ENCODE measurements at places on chromosomes 5 and 9.

GRCh38 chr9:126216826-126217225 lies 109.8 kb upstream of the MVB12B start:
- DNase-seq, result no peak

DNA sequence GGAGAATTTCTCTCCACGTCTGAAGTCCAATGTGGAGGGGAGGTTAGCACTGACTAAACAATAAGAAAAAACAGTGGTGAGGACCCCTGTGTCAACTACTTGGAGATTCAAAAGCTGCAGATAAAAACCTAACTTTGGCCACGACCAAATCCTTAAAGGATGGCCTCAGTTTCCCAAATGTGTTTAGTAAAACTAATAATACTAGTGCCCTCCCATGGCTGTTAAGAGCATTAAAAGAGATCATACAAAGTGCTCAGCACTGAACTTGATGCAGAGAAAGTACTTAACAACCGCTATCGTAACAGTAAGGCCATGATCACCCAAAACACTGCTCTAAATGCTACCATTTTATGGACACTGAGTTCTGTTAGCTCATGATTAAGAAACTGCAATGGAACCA lies 288.4 kb downstream of the EBF1 start:
- no peak for DNase-seq

DNA sequence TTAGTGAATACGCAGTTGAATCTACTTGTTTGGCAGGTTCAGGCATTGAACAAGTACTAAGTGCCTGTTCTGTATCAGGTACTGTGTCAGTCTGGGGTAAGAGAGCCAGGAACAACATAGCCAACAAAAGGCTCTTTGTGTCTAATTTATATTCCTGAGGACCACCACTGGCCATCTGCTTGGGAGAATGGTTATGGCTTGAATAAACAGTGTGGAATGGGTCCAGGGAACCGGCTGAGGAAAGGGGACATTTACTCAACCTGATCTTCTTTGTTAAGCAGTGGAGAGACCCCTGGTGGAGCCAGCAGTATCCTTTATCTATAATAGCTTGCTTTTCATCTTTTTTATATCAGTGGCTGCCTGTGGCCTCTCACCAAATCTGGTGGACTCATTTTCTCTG lies 38.6 kb downstream of the EXOSC2 start:
- no peak for DNase-seq

DNA sequence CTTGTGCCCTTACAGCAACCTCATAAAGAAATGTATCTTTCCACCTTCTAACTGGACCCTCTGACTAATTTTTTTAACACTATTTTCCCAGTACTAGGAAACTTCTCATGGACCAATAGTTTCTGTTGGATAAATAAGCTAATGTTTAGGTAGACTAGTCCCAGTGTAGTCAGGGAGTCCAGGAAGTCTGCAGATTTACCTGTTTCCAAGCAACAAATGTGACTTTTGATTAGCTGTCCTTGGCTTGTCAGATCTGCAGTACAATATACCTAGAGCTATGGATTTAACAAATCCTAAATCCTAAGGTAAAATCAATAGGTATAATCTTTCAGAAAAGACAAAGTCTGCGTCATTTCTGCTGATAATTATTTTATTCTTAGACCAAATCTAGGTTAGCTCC lies 55.7 kb downstream of the FAM174A start:
- DNase-seq, result no peak

DNA sequence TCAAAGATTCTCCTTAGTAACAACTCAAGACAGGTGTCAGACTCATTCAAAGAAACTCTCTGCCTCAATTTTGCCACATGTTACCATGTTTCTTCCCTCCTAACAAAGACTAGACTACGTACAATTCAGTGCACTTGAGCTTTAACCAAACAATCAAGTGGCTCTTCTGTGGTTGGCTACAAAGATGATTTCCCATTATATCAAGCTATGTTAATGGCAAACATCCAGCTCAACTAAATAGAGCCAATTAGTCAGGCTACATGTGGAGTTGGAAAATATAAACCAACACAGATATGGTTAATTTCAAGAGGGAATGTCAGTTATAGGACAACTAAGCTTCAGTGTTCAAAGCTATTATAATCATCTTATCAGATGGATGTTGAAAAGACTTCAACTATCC lies 29.2 kb upstream of the ADRA1B start:
- DNase-seq, result no peak

DNA sequence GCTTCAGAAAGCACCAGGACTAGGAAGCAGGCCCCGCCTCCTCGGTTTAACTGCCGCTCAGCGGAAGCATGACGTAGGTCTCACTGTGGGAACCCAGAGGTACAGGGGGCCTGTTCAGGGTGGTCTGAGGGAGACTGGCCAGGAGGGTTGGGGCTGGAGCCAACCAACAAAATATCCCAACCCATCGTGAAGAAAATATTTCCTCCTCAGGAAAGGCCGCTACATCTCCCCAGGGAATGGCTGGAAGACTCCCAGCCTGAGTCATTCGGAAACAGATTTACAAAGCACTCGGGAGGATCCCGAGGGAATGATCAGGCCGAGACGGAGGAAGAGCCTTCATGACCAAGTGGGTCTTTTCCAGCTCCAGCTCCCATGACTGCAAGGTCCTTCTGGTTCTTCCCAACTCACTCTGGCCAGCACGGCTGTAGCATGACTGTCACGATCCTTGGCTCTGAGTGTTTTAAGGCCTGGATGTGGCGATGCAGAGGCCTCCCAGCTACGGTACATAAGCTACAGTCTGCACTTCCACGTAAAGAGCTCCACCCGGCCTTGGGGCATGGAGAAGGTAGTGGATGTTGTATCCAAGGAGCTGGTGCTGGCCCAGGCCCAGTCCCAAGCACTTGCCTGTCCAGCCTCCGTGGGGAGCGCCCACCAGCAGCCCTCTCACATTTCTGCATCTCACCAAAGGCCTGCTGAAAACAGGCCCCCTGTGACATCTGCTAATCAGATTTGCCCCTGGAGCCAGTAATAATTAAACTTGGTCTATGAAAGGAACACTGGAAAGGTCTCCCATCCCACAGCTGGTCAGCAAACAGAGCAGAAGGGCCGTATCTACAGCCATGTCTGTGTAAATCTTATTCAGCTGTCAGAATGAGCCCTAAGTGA lies 100.6 kb downstream of the LHFPL2 start:
- no peak for DNase-seq

DNA sequence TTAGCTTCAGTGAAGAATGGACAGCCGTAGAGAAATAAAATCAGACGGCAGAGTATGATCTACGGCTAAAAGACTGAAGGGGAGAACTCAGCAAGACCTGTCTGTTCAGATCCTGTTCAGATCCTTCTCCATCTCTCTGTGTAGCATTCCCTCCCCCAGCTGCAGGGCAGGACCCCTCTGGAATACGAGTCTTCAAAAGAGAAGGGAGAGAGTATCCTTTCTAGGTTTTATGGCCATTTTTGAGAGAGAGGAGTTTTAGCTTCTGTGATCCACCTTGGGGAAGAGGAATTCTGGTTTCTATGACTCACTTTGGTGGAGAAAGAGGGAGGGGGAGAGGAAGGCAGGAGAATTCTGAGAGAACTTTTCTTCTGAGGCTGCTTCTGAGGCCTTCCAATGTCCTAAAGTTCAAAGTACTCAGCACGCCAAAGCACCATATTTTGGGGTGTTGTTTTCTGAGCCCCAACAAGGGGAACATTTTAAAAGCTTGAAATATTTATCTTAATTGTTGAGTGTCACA lies 194.4 kb upstream of the TLE4 start:
- DNase-seq, result no peak

DNA sequence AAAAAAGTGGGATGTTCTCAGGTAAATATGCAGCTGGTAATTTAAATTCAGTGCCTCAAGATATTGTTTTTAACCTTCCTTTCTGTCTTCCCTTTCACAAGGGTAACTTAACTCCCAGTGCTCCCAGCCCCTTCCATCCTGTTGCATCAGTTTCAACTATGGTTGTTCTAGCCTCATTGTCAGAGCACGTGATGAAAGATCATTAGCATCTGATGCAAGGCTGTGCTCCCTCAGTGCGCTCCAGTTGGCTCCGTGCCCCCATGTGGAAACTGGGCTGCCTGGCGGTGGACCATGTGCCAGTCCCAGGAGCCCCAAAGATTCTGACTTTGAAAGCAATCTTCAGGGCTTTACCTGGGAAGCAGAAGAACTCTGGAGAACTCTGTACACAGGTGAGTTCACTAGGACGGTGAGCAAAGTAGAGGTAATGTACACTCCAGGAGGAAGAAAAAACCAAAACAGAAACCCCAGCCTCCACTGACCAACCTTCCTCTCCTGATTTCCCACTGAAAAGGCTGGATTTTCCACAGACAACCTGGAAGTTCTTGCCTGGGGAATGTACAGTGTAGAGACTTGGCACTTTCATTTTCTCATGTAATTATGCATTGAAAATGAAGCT lies 96.9 kb downstream of the SLC1A3 start:
- DNase-seq, result no peak

- DNase-seq, result no peak
Measured at GRCh38 chr5:58248221-58248620, 211.7 kb downstream of the PLK2 start.

DNA sequence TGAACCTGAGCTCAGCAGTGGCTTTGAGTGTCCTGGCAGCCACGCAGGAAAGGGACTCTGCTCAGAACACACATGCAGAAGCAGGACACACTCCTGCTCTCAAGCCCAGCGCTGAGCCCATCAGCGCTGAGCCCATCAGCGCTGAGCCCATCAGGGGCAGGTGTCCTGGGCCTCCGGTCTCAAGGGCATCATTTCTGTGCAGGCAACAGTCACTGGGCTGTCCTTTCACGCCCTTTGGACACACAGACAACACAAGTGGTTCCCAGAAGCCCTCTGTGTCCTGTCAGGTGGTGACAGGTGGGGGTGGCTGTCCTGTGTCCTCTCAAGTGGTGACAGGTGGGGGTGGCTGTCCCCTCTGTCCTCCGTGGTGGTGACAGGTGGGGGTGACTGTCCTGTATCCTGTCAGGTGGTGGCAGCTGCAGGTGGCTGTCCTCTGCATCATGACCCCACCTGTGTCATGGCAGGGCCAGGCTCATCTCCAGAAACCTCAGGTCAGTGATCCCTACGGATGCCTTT lies 39.0 kb upstream of the CLPTM1L start:
- DNase-seq, result no peak

GRCh38 chr5:36657563-36657995 lies 51.2 kb downstream of the SLC1A3 start:
- DNase-seq, result no peak

All from activated CD8-positive, alpha-beta memory T cell treated with anti-CD3 and anti-CD28 coated beads for 1 hour (primary cell).